ENCODE measurements at places on chromosomes 3 and 15.

DNA sequence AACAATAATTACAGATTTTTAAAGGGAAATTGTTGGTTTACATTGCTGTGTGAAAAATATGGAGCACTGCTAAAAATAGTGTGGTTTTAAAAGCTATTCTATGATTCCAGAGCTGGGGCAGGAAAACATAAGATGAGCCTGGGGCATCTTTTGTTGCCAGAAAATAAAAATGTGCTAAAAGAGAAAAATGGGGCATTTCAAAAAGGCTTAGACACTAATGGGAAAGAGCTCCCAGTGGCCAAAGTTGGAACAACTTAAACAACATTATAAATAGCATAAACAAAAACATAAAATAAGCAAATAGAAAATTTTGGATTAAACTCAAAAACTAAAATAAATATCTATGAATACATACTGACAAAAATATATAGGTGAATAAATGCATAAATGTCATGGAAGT, 478.9 kb downstream of the NLGN1 start:
- DNase-seq = no peak

- DNase-seq = no peak
Measured at GRCh38 chr3:129001806-129002572, 885 bp downstream of the EFCC1 start.

GRCh38 chr3:144029769-144030168, 58.1 kb downstream of the DIPK2A start:
- DNase-seq = no peak

DNA sequence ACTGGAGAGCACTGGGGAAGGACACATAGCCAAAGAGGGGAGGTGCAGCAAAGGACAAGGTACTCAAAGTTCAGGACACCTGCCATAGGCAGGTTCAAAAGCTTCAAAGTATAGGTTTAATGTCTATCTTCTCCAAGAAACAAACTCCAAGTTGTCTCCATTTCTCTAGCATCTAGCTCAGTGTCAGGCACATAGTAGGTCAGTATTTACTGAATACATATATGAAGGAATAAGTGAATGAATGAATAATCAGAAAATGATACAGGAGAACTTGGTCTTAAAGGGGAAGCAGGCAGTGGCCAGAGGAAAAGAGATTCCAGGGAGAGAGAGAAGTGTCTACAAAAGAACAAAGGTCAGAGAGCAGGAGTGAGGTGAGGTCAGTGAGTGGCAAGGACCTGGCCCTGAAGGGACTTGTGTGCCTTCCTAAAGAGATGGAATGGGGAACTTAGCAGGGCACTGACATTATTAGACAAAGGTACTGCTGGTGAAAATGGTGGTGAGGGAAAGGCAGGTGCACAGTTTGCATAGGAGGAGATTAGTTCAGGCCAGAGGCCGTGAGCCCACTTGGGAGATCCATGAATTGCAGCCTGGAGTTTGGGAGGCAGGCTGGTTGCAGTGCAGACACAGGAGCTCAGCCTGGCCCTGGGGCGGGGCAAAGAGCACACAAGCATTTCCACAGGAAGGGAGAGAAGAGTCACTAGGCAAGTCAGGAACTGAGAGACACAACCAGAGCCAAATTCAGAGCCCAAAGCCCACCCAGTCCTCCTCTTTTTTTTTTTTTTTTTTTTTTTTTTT, 21.4 kb downstream of the TBC1D2B start:
- DNase-seq = no peak

GRCh38 chr3:65884071-65884470, 154.6 kb downstream of the MAGI1 start:
- DNase-seq = no peak

DNA sequence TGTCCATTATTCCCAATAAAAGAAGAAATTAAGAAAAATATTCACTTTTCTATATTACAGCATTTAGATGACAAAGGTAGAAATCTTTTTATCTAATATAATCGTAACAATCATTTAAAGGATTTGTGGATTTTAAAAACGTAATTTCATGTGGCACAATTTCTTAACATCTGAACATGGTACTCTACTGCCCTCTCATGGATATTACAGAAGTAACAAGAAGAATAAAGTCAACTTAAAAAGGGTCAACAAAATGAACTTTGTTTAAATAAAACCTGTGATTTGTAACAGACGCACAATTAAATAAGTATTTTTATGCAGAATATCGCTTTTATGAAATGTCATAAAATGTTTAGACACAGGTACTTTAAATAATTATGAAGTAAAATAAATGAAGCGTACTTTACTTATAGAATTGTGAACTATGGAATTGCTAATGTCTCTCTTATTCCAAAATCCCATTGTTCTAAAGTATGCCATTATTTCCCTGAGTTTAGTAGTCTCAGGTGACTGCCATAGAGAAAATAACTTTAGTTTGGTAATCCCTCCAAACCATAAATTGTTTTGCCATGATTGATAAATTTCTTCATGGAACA, 366.8 kb upstream of the ZNF385D start:
- no peak for DNase-seq

GRCh38 chr3:88596451-88596850, 446.7 kb downstream of the C3orf38 start:
- DNase-seq = no peak

- no peak for DNase-seq
Measured at GRCh38 chr3:120983321-120983665, 75.3 kb downstream of the STXBP5L start.

GRCh38 chr3:98670020-98670419, 76.6 kb upstream of the CPOX start:
- DNase-seq = no peak

DNA sequence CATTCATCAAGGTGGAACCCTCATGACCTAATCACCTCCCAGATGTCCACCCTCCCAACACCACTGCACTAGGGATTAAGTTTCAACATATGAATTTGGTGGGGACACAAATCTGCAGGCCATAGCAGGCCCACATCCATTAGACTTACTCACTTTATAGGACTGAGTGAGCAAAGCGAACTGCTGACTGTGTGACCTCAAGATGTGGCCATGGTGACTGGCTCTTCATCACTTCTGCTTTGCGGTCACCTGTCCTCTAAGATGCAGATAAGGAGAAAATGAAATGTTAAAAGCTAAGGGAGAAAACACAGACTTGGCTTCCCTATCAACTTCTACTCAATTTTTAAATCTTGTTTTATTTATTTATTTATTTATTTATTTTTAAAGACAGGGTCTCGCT, 14.5 kb upstream of the DCP1A start:
- no peak for DNase-seq

GRCh38 chr15:73346735-73347312, 21.9 kb downstream of the HCN4 start:
- peak; percentile 17 for DNase-seq

GRCh38 chr3:183437666-183438564, 9.5 kb upstream of the MCF2L2 start:
- no peak for DNase-seq

- no peak for DNase-seq
Measured at GRCh38 chr3:8557298-8557697, 55.7 kb downstream of the LMCD1 start.

DNA sequence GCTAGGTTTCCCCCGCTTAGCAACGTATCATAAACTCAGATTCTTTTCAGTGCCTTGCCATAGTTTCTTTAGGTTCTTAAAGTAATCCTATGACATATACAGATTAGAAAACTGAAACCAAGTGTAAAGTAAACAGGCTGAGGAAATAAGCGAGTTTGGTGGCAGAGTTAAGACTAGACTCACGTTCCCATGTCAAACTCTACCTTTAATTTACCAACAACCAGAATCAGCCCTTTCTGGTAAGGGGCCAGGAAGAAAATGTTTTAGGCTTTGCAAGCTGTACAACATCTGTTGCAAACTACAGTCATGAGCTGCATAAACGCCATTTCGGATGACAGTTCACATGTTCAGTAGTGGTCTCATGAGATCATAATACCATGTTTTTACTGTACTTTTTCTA, 128.0 kb upstream of the PRICKLE2 start:
- no peak for DNase-seq

- DNase-seq = no peak
Measured at GRCh38 chr3:175070946-175071345, 211.8 kb downstream of the NAALADL2 start.

DNA sequence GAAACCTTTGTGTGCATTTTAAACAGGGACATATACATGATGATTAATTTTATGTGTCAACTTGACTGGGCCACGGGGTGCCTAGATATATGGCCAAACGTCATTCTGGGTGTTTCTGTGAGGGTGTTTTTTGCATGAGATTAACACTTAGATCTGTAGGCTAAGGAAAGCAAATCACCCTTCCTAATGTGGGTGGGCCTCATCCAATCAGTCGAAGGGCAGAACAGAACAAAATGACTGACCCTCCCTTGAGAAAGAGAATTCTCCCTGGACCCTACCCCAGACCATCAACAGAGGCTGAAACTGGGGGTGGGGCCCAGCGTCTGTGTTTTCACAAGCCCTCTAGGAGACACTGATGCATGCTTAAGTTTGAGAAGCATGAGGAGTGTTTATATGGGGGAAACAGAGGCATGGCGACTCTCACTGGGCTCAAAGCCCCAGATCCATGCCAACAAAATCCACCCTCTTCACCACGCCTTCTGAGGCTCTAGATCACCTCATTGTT, 56.2 kb downstream of the ITGA11 start:
- DNase-seq = no peak

DNA sequence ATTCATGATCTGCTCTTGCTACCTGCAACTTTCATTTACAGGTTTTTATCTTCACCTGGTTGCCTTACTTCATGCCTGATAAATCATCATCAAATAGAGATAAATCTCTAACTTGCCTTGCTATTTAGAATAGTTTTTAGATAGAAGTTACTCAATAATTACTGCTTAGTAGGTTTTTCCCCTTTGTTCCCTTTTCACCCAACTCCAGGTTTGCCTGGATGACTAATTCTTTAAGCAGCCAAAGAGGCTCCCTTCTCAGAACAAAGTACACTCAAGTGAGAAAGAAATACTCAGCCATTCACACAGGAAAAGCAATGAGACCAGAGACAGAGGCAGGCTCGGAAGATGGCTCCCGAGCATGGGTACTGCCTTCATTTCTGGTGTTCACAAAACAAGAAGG, 268.1 kb upstream of the CRBN start:
- DNase-seq = no peak

GRCh38 chr15:98286831-98287230, 326.3 kb downstream of the ARRDC4 start:
- no peak for DNase-seq

DNA sequence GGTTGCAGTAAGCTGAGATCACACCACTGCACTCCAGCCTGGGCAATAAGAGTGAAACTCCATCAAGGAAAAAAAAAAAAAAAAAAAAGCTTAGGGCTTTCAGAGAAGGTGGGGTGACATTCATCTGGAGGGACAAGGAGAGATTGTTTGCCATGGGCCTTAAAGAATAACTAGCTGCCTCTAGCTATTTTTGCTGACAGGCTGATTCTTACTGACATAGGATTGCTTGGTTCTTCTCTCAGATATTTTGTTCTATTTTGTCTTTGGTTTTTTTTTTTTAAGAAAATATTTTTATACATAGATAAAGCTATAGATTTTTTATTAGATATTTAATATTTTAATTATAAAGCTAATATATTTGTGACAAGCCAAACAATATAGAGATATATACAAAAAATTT, 24.2 kb upstream of the PIAS1 start:
- DNase-seq = no peak

DNA sequence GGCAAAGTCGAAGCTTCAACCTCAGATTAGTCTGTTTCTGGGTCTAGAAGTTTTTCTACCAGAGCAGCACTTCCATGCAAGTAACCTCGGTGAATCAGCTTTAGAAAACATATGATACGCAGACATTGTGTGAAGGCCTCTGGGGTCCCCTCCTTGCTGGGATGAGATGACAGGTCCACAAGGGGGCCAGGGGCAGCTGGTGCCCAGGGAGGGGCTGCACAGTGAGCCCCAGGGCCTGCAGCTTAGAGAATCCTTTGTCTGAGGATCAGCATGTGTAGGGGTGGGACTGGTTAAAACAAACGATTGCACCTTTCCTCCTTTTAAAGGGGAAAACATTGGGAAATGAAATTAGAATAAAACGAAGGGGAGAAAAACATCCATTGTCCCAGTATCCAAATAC, 47.5 kb upstream of the TLE3 start:
- no peak for DNase-seq

- DNase-seq = no peak
Measured at GRCh38 chr15:31062310-31062847, 39.1 kb downstream of the TRPM1 start.

GRCh38 chr3:16236856-16237393, 27.8 kb downstream of the DPH3 start:
- DNase-seq = no peak

DNA sequence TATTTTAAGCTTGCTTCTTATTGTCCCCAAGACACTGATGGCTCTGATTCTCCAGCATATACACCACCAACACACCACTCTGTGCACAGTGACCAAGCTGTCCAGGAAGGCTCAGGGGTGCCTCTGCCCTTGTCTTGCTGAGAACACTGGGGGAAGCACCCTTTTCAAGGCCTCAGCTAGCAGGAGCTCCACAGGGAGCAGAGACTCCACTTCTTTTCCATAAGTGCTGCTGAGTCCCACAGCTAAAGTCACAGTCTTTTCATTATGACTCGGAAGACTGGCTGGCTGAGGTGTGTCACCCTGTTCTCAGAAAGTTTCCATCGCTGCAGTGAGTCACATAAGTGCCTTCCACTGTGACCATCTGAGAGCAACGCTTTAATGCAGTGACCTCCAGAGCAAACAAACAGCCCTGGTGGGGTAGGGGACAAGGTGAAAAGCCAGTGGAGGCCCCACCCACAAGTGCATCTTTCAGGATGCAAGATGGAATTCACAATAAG, 226.9 kb upstream of the CHRNA7 start:
- DNase-seq = no peak

- DNase-seq = no peak
Measured at GRCh38 chr15:44971036-44971435, 14.5 kb downstream of the TERB2 start.

- no peak for DNase-seq
Measured at GRCh38 chr15:82045179-82045891, 483 bp downstream of the MEX3B start.

GRCh38 chr3:192496905-192497587, 230.3 kb downstream of the FGF12 start:
- DNase-seq = no peak

DNA sequence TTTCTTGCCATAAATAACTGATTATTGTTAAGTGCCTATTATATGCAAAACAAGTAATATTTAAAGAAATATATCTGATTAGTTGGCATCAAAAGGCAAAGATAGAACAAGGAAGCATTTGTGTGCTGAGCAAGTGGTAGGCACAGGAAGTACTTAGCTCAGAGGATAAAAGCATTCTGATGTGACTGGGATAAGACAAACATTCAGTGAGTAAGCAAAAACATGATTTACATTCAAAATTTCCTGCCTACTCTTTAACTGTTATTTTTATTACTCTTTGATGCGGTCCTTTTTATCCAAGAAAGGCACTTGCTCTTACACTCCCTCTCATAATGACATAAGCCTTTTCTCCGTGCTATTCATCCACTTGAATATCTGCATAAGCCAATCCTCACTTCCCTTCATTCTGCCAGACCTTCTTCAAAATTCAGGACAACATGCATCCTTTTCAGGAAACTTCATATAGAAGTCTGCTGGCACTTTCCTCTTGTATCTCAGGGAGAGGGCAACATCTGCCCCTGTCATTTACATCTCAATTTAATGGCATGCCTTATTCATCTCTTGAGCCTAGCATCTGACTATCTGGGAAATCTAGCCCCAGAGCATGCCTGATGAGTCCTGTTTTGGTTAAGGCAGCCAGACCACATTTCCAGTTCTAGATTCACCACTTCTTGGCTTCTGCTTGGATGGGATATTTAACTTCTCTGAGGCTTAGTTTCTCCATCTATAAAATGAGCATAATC, 478.2 kb upstream of the ROBO2 start:
- no peak for DNase-seq

GRCh38 chr3:148735597-148735996, 37.9 kb downstream of the AGTR1 start:
- DNase-seq = no peak

GRCh38 chr15:100972975-100973350, 53.8 kb downstream of the LRRK1 start:
- no peak for DNase-seq

All from stimulated activated CD8-positive, alpha-beta memory T cell treated with anti-CD3 and anti-CD28 coated beads, Interleukin-2, amount 100 ng/mL, for 1 hour (primary cell).